Fibroblast of skin of left quadriceps (primary cell): ENCODE measurements at places on chromosomes 13 and 19.

GRCh38 chr19:37716140-37716539 is 3.4 kb downstream of the ZNF607 start:
- no peak for DNase-seq

DNA sequence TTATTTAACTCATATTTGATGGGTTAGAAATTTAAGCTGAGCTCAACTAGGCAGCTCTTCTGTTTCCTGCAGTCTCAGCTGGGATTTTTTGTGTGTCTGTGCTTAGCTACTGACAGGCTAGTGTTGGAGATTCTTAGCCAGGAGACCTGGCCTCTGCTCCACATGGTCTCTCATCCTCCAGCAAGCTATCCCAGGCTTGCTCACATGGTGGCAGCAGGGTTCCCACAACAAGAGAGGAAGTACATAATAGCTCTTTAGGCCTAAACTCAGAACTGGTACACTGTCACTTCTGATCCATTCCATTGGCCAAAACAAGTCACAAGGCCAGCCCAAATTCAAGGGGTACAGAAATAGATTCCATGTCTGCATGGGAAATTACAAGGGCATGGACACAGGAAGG is 406.2 kb downstream of the SUCLA2 start:
- no peak for DNase-seq

GRCh38 chr19:1956868-1957492 is 16.0 kb downstream of the CSNK1G2 start:
- no peak for DNase-seq

DNA sequence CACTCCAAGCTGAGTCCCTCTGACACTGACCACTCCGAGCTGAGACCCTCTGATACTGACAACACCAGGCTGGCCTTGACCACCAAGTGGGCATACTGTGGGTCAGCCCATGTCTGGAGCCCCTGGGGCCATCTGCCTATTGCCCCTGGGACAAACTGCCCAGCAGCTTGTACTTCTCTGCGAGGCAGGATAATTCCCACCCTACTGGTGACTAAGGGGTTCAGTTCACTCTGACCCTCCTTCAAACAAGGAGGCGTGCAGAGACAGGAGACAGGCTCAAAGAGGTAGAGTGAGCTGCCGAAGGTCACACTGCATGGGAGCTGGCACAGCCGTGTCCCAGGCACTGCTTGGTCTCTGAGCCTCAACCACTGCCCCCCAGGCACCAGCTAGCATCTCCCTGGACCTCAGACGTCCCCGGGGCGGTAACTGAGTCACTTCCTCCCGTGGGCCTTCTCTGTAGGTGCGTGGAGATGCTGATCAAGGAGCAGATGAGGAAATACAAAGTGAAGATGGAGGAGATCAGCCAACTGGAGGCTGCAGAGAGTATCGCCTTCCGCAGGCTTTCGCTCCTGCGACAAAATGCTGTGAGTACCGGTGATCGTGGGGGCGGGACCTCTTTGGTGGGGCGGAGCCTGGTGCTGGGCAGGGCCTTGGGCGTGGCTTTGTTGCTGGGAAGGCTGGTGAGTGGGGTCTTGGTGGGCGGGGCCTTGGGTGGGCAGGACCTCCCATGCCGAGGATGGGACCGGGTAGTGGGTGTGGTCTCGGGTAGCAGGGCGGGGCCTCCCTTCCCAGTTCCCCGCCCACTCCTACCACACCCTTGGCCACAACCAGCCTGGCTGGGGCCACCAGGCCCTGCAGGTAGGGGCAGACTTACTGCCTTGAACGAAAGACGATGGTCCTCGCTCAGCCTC is 5.8 kb upstream of the USE1 start:
- DNase-seq, result no peak

DNA sequence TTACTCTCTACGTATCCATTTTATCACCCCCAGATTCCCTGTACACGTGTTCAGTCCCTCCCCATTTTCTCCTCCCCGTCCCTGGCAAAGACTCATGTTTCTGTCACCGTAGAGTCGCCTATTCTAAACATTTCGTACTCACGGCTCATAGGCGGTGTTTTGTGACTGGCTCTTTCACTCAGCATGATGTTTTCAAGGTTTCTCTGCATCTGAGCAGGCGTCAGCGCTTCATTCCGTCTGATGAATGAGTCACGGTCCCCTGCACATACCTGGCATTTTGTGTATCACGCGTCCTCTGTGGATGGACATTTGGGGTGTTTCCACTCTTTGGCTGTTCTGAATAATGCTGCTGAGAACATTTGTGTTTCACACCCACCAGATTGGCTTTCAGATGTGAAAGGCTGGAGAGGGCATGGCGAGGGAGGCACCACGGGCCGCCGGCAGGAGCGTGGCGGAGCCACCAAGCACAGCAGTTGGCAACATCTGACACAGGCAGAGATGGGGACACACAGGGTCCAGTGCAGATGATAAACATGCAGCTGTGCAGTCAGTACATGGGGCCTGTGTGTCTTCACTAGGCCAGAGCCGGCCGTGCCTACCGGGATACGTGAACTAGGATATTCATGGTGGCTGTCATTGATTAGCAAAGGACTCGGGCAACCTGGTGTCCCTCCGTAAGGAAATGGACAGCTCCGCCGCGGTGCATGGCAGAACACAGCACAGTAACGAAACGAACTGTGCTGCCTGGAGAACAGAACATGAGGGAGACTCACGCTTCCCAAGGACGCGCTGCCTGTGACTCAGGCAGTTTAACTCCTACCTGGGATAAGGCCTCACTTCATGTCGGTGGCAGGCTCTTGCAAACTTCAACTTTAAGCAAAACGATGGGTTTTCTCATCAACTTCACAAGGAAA is 117.2 kb downstream of the ATP11A start:
- no peak for DNase-seq

DNA sequence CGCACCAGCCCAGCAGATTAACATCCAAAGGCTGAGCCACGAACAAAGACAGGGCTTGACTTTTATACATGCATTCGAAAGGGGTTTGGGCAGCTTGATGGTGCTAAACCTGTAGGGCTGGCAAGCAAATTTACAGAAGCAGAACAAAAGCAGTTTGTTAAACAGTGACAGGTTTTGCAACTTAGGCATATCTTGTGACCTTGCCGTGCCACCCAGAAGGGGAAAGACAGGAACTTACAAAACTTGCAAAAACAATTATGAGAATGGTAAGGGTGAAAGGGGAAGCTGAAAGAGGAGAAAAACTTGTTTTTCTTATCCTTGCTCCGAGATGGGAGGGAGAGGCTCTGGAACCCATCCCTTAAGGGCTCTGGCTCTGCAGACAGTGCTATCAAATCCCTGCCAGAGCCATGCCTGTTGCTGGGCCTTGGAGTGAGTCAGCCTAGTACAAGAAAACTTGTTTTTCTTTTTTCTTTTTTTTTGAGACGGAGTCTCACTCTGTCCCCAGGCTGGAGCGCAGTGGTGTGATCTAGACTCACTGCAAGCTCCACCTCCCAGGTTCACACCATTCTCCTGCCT is 1325.2 kb upstream of the PRR20A start:
- DNase-seq, result no peak

- DNase-seq, result no peak
Observed at GRCh38 chr19:30374865-30375552, 2.8 kb downstream of the ZNF536 start.

DNA sequence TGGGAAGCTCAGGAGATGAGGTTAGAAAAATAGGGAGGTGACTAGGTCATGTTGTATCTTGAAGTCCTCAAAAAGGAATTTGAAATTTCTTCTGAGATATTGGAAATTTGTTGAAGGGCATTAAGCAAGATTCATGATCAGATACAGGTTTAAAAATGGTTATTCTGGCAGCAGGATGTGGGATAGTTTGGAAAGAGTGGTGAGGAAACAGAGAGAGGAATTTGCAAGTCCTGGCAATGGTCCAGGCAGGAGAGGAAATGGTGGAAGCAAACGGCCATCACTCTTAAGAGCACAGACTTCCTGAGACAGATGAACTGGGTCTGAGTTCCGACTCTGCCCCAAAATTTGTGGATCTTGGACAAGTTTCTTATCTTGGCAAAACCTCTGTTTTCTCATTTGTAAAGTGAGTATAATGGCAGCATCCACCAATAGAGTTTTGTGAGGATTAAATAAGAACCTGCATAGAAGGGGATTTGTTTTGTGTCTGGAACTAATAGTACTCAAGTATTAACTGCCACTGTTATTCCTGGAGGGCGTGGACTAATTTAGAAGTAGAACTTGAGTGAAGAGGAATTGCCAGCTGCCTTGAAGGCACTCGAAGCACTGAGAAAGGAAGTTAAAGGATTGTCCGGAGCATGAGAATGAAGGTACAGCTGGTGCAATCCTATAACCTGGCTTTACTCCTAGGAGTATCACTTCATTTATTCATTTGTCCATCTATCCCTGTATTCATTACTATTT is 99.6 kb downstream of the CCNA1 start:
- DNase-seq, result peak; percentile 61

DNA sequence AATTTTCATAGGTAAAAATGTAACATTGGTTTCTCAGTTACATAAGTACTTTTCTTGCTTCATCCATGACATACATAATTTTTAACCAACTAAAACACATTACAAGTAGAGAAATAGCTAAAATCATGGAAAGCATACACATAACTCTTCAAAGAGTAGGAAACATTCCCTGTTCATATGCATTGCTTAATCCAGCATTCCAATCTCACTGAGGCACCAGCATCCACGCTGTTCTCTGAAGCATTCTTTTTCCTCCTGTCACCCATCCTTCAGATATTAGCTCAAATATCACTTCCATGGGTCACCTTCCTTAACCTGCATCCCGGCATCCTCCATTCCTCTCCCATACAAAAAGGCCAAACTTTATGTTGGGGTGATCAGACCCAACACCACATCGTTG is 79.1 kb downstream of the ZNF254 start:
- no peak for DNase-seq

DNA sequence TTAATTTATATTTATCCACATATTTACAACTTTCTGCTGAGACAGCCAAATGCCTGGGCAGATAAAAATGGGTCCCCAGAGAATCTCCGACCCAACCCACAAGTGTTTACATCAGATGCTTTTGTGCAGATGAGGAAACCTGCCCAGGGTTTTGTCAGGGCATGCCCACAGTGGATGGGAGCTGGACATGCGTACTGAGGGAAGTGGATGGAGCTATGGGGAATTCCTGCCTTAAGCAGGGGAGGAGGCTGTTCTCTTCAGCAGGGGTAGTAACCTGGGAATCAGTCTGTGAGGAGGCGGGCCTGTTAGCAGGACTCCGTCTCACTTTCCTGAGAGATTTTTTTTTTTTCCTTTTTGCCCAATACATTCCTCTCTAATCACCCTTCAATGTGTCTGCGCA is 122.9 kb downstream of the RFC3 start:
- no peak for DNase-seq

DNA sequence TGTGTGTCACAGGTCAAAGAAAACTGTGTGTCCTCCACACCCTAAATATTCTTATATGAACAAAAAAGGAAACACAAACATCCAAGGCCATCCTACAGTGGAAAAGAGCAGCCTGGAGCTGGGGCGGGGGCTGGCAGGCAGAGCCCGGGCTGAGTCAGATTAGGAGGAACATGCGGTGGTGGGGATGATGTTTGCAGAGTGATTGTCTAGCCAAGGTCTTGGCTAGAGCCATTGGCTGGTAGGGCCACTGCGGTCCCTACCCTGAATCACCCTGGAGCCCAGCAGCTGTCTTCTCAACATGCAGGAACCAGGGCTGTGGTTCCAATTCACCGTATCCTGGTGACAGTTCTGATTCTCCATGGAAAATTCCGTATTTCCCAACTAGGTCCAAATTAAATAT is 439.5 kb downstream of the FGF9 start:
- no peak for DNase-seq
